Amygdala (tissue), 56 donors: ENCODE measurements at places on chromosomes 3 and 15.

GRCh38 chr3:58175187-58175436 lies 35.7 kb downstream of the DNASE1L3 start:
- DNase-seq: no peak

DNA sequence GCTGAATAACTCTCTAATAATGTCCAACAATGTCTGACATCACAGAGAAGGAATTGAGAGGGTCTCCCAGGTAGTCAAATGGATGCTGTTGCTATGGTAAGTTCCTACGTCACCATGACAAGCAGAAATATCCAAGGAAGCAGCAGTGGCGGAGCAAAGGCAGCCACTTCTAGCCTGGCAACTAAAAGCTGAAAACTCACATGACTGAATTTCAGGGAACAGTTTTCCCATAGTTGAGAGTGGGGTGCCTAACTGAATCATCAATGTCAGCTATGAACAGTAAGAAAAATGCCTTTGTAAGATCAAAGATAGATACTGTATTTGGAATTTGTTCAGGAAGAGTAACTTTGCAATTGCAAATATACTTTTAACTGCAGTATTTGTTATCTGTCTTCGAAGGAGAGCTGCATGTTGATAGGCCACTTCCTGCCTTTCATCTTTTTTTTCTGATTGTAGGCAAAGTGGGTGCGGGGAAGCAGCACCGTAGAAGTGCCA lies 161.7 kb downstream of the BBX start:
- DNase-seq: no peak

- no peak for DNase-seq
Observed at GRCh38 chr15:31554261-31554660, 227.6 kb downstream of the KLF13 start.

DNA sequence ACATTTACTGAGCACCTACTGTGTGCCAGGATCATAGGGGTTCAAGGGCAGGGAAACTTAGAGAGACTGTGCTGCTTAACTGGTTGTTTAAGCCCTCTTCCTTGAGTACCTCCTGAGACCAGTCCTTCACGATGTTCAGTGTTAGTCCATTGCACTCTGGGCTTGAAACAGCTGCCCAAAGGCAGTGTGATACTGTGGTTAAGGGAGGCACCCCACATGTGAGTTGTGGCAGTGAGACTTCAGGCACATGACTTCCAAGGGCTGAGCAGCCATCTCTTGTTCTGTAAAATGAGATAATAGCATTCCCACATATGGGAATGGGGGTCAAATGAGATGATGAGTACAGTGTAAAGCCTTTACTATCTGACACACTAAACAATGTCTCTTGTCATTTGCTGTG lies 75.1 kb downstream of the LINGO1 start:
- no peak for DNase-seq

DNA sequence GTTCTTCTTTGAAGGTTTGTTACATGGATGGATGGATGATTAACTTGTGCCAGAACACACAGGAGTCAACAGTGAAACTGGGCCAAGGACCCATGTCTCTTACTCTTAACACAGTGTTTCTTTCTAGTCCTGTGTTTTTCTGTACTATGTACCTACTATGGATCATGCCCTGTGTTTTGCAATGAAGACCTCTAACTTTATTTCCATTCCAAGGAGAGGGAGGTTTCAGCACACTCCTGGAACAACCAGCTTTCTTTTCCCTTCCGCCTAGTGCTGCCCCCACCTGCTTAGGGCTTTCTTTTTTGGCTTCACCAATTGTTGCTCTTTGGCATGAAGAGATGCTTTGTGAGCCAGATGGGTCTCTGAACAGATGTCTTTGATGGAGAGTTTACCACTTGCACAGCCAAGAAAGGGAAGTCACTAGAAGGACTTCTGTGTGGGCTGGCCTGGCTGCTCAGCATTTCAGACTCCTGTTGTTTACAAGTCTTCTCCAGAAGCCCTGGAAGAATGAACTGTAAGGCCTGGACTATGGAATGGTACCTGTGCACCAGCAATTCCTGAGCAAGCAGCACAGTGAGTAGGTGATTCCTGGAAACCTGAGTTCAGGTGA lies 44.5 kb downstream of the SNAPC5 start:
- no peak for DNase-seq

- no peak for DNase-seq
Observed at GRCh38 chr3:150256318-150256717, 151.8 kb upstream of the TSC22D2 start.

DNA sequence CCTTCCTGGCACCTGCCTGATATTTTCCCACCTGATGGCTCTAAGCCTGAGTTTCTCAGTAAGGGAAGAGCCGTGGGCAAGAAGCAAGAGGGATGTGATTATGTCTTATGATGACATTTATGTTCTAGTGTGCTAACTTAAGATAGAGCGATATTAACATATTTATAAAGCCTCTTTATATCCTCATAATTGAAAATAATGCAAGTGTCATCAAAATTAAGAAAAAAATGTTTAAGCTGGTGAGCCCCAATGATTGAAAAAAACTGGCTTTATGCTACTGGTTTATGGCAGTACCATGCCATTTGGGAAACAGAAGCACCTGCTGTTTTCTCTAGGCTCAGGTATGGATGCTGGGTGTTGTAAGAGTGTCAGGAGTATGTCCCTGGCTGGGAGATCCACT lies 431.5 kb upstream of the TPM1 start:
- DNase-seq: no peak

DNA sequence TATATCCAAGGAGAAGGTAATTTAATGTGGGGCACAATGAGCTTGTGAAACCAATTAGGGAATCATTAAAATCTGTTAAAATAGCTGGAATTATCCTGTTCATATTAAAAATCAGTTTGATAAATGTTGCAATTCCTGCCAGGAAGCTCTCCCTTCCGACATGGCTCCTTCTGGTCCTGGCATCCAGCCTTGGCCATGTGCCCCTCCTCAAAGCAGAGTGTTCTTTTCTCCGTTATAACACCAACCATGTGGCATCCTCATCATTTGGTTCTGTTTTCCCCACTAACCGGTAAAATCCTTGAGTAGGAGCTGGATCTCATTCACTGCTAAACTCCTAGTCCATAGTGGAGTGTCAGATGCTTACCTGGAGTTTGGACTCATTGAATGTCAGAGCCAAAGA lies 127.2 kb downstream of the ARNT2 start:
- no peak for DNase-seq

DNA sequence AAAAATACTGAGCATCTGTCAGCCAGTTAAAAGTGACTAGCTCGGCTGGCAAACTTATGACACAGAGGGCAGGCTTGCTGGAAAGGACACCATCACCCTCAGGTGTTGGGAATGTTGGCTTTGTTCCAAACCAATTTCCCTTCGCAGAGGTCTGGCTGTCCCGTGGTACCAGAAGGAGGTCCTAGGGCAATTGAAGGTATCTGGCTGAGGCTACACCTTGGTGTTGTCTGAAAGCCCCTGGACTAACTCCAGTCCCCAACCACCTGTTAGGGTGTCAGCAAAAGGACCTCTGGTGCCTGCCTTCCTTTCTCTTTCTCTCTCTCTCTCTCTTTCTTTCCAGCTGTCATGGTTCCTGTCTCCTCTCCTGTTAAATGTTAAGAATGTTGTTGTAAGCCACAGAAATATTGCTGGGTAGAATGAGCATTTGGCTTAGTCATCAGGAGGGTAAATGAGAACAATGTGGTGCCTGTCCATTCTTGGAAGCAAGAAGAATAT lies 12.5 kb downstream of the PRR20G start:
- DNase-seq: no peak
